ENCODE measurements at places on chromosomes 5 and 9.

DNA sequence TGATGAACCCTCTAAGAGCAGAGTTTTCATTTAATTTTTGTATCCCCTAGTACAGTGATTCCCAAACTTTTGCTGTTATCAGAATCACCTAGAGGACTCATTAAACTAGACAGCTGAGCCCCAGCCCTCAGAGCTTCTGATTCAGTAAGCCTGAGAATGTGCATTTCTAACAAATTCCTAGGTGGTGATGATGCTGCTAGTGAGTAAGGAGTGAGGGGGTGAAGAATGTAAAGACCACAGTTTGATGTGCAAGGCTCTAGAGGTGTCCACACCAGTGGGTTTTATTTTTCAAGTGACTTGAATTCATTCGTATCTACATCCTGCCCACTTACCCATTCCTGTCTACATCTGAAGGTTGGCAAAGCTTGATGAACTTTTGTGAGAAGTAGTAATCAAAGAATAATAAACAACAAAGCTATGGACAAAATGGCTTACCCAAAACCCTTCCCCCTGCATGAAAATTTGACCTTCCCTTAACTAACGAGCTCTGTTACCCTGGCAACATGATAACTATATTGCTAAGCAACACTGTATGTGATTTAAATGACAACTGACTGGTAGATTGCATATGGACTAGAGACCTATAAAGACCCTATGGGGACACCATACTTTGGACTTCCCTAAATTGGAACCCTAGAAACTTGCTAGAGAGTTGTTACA lies 35.2 kb downstream of the DTWD2 start:
- H3K4me3 ChIP-seq, result no peak overlapping the region
- no peak for DNase-seq
- no peak overlapping the region for H3K27ac ChIP-seq

- H3K36me3 ChIP-seq, result no peaks in the 10 kb centered on the region
- H3K4me1 ChIP-seq, result peaks cover 11% of the 10 kb centered on the region
- H3K27ac ChIP-seq, result no peak overlapping the region
- no peaks in the 10 kb centered on the region for H3K27me3 ChIP-seq
These were observed 32.3 kb downstream of the TGFBR1 start for GRCh38 chr9:99137225-99137624.

DNA sequence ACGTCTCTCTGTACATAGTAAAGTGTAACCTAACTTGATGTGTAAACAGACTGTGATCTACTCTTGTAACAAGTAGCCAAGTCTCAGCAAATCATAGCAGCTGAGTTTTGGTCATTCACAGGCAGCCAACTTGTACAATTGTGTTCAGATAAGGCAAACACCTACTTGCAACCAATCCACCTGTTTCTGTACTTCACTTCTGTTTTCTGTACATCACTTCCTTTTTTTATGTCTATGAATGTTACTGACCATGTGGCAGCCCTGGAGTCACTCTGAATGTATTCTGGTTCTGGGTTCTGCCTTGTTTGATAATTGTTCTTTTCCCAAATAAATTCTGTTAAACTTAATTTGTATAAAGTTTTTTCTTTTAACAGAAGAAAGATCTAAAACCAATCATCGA lies 26.0 kb downstream of the RLN2 start:
- H3K4me1 ChIP-seq, result no peaks in the 10 kb centered on the region
- no peaks in the 10 kb centered on the region for H3K36me3 ChIP-seq
- no peak for DNase-seq
- no peak overlapping the region for H3K4me3 ChIP-seq
- no peak overlapping the region for H3K27ac ChIP-seq

DNA sequence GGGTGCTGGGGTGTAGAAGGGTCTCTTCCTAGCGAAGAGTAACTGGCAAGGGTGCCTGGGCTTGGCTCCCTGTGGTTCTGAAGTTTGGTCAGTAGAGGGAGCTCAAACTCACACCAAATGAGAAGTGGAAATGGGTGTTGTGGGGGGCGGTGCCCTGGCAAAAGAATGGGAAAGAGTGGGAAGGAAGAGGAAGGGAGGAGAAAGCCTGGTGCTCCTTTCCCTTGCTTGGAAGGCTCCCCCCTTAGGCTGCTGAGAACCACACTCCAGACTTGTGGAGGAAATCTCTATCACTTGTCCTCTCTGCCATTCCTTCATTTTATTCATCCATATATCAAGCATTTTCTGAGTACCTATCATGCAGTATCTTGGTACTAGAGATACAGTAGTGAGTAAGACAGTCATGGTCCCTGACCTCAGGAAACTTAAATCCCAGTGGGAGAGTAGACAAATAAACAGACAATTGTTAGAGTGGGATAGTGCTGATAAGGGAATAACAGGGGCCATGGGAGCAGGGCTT lies 13.0 kb downstream of the SLC4A9 start:
- H3K4me1 ChIP-seq, result peaks cover 5% of the 10 kb centered on the region
- no peak overlapping the region for H3K4me3 ChIP-seq
- no peak overlapping the region for H3K27ac ChIP-seq
- no peaks in the 10 kb centered on the region for H3K27me3 ChIP-seq

GRCh38 chr5:55411876-55412275 lies 104.1 kb downstream of the MTREX start:
- no peak for DNase-seq
- peaks cover 10% of the 10 kb centered on the region for H3K4me1 ChIP-seq
- no peak overlapping the region for H3K4me3 ChIP-seq
- H3K36me3 ChIP-seq, result peaks cover 4% of the 10 kb centered on the region

DNA sequence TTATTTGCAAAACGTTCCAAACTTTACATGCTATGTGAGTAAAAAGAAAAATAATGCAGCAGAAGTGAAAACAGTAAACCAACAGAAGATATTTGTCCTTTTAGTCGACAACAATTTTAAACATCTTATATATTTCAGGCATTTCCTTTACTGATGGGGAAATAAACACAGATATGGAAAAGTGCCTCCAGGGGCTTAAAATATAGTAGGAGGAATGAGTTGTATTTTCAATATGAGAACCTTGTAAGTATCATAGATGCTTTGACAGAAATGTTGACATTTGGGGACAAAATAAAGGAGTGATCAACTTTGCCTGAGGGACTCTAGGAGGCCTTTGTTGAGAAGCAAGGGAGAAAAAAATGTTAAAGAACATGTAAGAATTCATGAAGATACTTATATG lies 1043.5 kb downstream of the CDH12 start:
- no peak overlapping the region for H3K27ac ChIP-seq
- no peaks in the 10 kb centered on the region for H3K27me3 ChIP-seq
- H3K4me1 ChIP-seq, result peaks cover 30% of the 10 kb centered on the region

GRCh38 chr5:129172580-129172979 lies 78.0 kb downstream of the ISOC1 start:
- no peak overlapping the region for H3K4me3 ChIP-seq
- no peak overlapping the region for H3K27ac ChIP-seq
- peak; percentile 25 for DNase-seq
- H3K27me3 ChIP-seq, result peaks cover 7% of the 10 kb centered on the region
- H3K36me3 ChIP-seq, result no peaks in the 10 kb centered on the region
- no peaks in the 10 kb centered on the region for H3K4me1 ChIP-seq

DNA sequence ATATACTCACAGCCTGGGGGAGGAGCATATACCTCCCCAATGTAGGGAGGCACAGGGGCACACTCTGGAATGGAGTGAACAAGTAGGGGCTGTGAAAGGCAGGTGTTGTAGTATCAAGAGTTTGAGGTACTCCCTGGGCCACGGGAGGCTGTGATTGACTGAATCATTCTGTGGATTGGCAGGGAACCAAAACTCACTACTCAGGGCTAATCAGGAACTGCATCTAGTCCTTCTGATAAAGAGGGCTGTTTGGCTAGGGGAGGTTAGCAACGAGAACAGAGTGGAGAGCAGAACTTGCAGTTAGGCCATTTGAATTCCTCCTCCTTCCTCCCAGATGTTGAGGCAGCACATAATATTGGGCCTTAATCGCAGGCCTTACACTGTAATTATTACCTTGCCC lies 369.2 kb upstream of the MPDZ start:
- no peaks in the 10 kb centered on the region for H3K27me3 ChIP-seq
- H3K4me3 ChIP-seq, result no peak overlapping the region
- 0 out of 2 replicates have a peak, but pooled peaks cover 5% of the 10 kb centered on the region for H3K4me1 ChIP-seq
- peak; percentile 47 for DNase-seq

- H3K4me3 ChIP-seq, result no peak overlapping the region
- no peak for DNase-seq
- no peak overlapping the region for H3K27ac ChIP-seq
- no peaks in the 10 kb centered on the region for H3K4me1 ChIP-seq
- no peaks in the 10 kb centered on the region for H3K36me3 ChIP-seq
- H3K27me3 ChIP-seq, result no peaks in the 10 kb centered on the region
These were observed 466.0 kb upstream of the ADAMTS16 start for GRCh38 chr5:4674166-4674565.

- no peak overlapping the region for H3K4me3 ChIP-seq
- no peaks in the 10 kb centered on the region for H3K36me3 ChIP-seq
- H3K27me3 ChIP-seq, result no peaks in the 10 kb centered on the region
- DNase-seq, result no peak
- no peak overlapping the region for H3K27ac ChIP-seq
- H3K4me1 ChIP-seq, result no peaks in the 10 kb centered on the region
These were observed 243.8 kb downstream of the KDM4C start for GRCh38 chr9:7001571-7001970.
